ENCODE measurements at places on chromosomes 13 and 19.

DNA sequence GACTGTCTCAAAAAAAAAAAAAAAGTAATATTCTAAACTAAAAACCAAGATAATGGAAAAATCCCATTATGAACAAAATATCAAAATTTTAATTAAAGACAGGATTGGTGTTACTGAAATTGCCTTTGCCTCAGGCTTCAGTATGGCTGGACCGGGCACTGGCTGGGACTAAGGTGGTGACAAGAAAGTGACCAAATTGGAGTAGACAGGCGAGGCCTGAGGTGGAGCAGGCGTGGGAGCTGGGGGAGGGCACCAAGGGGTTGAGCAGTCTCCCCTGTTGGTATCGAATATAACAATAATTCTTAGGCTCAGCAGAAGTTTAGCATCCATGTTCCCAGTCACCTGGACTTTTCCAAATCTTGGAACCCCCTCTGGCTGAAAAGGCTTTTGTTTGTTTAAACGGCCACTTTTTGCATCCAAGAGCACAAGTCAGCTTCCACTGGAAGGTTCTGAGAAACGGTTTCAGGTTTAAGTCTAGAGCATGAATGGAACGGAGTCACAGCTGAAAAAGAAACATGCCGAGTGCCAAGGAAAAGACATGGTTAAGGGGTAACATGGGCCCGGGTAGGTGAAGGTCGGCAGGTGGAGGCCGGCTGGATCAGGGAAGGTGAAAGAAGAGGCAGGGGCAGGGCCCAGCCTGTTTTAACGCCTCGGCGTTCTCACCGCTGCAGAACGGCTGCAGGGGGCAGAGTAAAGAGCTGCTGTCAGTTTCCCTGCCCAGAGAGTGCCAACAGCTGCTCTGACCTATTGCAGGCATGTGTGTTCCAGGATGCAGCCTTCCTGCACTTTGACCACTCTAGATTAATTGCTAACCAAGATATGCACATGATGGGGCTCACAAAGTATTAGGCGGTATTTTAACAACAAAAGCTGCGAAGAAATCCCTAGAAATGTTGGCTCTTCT, 104.4 kb downstream of the TM9SF2 start:
- DNase-seq, result peak; percentile 40

GRCh38 chr19:18477042-18477779, 39.3 kb upstream of the ISYNA1 start:
- DNase-seq, result no peak

- DNase-seq, result no peak
Measured at GRCh38 chr13:64482373-64482772, 2747.8 kb downstream of the PCDH9 start.

GRCh38 chr13:109761695-109762094, 24.7 kb downstream of the IRS2 start:
- DNase-seq, result no peak

DNA sequence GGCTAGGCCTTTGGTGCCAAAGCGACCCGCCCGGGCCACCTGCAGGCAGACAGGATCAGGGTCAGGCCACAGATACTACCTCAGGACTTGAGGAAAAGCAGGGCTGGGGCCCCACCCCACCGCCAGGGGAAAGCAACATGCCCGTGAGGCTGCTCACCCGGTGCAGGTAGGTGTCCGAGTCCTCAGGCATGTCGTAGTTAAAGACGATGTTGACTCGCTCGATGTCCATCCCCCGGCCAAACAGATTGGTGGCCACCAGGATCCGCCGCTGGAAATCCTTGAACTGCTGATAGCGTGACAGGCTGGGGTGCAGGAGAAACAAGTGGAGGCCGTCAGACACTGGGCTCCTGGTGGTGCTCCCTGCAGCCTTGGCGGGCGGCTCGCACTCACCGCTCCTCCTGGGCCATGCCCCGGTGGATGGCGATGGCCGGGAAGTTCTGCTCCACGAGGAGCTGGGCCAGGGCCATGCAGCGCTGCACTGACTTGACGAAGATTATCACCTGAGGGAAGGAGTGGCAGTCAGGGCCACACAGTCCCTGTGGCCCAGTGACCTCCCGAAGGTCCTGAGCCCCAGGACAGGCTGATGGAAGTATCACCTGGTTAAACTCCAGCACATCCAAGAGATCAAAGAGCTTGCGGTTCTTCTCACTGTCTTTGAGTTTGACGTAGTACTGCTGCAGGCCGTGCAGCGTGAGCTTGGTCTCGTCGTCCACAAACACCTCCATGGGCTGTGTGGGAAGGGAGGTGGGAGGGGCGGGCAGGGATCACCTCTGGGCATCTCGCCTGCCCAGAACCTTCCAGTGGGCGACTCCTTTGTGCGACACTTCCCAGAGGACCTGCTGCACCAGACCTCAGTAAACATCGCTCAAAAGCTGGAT, 9.8 kb downstream of the DDX39A start:
- no peak for DNase-seq

GRCh38 chr19:10007371-10008183, 2.7 kb downstream of the COL5A3 start:
- no peak for DNase-seq

DNA sequence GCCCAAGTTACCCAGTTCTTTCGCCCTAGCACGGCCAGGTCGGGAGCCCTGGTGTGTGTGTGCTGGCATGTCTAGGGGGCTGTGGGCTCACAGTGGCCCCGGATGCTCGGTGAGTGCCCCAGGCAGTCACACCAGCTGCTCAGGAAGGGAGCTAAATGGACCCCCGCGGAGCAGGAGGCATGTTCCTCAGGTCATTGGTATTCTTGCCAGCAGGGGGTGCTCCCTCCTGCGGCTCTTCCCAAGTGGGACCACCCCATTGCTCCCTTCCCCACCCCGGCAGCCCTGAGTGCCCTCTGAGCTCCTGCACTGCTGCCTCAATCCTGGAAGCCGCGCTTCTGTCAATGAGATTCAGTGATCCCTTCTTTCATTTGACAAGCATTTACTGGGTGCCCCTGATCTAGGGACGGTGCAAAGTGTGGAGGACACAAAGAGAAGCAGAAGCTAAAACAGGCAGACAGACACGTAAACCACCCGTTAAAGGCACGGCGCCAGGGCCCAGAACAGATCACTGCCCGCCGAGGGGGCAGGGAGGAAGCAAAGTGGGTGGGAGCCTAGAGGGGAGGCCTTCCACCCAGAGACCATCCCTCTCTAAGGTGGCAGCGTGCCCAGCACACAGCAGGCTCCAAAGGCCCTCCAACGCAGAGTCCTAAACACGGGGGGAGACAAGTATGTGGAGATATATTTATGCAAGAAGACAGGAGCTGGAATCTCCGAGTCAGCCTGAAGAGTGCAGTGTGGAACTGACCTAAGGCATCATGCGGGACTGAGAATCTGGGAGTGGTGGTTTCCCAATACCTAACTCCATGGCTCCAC, 5.2 kb upstream of the ADPRHL1 start:
- no peak for DNase-seq
